ENCODE measurements at places on chromosomes 11 and 22.

- DNase-seq: no peak
Measured at GRCh38 chr11:74330075-74330858, 18.8 kb upstream of the P4HA3 start.

DNA sequence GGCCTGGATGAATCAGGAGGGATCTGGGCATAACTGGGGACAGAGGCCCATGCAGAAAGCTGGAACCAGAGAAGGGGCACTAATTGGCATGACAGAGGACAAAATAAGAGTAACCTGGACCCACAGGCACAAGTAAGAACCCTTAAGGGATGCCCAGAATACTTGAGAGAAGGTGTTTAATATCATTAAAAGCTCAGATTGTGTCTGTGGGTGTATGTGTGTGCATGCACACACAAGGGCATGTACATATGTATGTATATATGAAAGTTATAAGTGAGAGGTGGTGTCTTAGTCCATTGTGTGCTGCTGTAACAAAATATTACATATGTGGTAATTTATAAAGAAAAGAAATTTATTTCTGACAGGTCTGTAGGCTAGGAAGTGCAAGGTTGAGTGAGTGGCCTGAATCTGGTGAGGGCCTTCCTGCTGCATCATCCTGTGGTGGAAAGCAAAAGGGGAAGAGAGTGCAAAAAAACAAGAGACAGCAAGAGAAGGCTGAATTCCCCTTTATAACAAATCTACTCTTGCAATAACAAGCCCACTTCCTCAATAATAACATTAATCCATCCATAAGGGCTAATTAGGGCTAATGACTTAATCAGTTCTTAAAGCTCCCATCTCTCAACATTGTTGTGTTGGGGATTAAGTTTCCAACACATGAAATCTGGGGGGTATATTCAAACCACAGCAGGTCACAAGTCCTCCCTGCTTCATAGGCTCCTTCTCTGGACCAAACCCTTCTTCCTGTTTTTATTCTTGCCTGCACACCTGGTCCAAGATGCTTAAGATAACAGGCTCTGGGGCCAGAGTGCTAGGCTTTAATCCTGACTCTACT lies 68.3 kb upstream of the POU2AF2 start:
- DNase-seq: no peak

DNA sequence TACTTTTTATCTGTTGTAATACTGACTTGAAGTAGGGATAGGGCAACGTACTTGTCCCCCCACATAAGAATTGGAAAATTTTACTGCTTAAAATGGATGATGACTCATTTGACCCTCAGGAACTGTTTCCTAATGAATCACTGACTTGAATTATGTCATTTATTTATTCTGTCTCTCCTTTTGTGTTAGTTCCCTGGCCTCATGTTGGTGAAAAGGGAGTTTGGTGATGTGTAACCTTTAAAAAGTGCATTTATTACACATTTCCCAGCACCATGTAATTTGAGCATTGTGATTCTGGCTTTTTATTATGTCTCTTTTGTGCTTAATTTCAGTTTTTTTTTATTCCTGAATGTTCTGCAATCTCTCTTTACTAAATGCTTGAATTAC lies 20.3 kb upstream of the PGM2L1 start:
- no peak for DNase-seq

DNA sequence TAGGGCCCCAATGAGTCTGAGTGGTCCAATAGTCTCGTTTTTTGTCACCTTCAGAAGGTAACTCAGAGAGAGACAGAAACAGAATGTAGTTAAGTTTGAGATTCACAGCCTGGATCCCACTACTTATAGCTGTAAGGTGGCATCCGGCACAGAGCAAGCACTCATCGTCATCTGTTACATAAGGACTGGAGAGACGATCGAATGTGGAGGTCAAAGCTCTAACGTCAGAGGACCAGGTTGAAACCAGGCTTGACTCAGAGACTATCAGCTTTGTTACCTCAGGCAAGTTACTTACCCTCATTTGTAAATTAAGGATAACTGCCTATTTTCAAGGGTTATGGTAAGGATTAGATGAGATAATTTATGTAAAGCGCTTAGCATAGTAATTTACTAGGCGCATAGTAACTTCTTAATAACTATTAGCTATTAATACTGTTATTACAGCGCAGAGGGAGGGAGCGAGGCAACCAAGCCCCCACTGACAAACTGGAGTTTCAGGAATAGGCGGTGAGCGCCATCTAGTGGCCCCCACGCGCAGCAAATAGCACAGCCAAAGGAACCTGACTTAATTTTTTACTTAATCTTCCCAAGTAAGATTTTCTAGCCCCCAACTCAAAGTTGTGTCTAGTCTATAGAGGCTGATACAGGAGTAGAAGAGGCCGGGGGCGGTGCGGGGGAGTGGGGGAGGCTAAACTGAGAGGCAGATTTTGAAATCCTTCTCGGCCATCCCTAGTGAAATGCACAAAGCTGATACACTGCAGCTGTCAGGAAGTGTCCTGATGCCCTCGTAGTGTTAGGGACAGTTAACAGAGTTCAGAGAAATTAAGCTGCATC lies 29.0 kb upstream of the API5 start:
- no peak for DNase-seq

- peak; percentile 46 for DNase-seq
Measured at GRCh38 chr11:113796663-113797259, 17.2 kb downstream of the CLDN25 start.

GRCh38 chr22:17097062-17097461 lies 12.3 kb downstream of the IL17RA start:
- DNase-seq: no peak

DNA sequence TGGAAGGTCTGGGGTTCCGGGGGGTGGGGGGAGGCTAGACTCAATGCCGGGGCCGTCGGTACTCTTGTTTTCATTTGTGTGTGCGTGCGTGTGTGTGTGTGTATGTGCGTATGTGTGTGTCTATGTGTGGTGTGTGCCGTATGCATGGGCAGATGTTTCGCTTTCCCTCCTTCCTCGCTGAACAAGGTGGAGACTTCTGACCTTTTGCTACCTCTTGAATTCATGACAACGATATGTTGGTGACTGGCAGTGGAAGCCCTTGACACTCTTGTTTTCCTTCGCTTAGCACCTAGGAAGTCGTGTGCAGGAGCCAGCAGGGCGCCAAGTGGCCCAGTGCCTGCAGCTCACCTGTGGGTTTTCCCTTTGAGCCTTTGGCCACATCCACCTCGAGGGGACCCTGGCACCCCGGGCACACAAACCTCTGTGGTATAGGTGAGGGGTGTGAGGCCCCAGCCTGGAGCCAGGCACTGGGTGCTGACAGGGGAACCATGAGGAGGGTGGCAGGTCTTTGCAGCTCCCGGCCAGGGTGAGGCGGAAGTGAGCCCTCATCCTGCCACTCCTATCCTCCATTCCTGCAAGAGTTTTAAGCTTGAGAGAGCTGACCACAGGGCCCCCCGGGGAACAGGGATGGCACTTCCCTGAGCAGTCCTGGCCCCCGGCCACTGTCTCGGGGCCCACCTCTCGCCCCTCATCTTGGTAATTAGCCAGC lies 19.3 kb upstream of the TMEM191C start:
- no peak for DNase-seq

- DNase-seq: no peak
Measured at GRCh38 chr11:16287630-16288280, 68.6 kb downstream of the SOX6 start.

GRCh38 chr11:96136613-96137298 lies 206.2 kb downstream of the MAML2 start:
- DNase-seq: no peak

DNA sequence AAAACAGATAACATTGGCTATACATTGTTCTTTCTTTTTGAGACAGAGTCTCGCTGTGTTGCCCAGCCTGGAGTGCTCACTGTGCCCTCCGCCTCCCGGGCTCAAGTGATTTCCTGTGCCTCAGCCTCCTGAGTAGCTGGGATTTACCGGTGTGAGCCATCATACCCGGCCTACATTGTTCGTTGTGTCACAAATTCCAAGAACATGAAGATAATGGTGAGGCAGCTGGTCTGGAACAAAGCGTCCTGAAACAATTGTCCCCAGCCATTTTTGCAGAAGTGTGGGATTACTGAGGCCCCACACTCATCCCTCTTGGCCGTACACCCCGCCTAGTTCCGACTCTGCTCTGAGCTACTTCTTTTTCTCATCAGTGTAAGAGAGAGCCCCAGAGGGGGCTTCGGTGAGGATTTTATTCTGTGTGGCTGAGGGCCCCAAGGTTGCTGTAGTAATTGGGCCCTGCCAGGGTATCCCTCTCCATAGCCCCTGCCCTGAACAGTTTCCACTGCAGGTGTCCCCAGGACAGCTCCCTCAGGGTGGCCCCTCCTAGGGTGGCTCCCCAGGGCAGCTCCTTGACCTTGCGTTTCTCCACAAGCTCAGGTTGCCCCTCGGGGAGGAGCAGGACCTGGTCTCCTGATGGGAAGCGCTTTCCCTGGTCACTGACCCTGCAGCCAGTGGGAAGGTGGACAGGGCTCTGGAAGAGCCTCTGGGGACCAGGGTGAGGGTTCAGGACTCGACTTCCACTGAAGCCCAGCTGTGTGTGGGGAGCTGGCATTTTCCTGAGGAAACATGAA lies 13.1 kb upstream of the ARSA start:
- DNase-seq: no peak

- no peak for DNase-seq
Measured at GRCh38 chr22:50269573-50269969, 609 bp downstream of the MAPK11 start.

- DNase-seq: no peak
Measured at GRCh38 chr11:66904055-66904454, 47.2 kb downstream of the LRFN4 start.

GRCh38 chr11:35131886-35132285 lies 7.1 kb upstream of the CD44 start:
- DNase-seq: no peak

GRCh38 chr11:86214710-86215109 lies 29.8 kb upstream of the EED start:
- DNase-seq: no peak

DNA sequence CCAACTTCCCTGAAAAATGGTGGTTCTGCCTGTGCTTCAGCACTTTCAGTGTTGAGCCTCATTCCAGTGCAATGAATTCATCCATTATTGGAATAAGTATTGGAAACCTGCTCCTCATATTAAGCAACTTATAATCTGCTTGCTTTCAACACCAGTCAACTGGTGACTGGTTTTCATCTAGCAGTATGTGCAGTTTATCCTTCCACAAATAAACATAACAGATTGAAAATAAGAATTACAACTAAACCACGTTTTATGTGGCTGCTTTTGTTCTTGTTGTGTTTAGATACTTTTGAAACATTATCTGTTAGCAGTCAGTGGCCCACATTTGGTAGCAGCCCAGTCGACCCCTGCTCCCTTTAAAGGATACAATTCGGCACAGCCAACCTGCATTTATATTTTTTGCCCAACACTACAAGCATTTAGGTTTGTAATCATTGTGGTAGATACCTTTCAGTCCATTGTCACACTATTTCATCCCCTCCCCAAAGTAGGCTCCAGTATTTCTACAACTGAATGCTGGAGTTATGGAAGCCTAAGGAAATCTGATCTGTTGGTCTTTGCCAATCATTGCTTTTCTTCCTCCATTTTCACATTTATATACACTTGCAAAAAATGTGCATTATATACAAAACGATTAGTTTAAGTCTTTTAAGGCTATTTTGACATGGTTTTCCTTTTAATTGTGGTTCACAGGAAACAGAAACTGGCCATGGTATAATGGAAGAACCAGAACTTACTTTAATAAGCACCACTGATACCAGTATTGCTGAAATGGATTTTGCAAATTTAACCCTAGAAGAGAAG lies 13.1 kb downstream of the TAF1D start:
- no peak for DNase-seq

GRCh38 chr22:37244114-37244921 lies at the start of gene RAC2:
Gene RAC2, minus strand, starts transcription at chr22:37244269. Its CDS starts 121 bp downstream, at chr22:37244148.
- DNase-seq: no peak
